ENCODE measurements at places on chromosomes 7 and 10.
A peak's percentile ranks its signal among the peaks of the same experiment; 100 is the strongest.

DNA sequence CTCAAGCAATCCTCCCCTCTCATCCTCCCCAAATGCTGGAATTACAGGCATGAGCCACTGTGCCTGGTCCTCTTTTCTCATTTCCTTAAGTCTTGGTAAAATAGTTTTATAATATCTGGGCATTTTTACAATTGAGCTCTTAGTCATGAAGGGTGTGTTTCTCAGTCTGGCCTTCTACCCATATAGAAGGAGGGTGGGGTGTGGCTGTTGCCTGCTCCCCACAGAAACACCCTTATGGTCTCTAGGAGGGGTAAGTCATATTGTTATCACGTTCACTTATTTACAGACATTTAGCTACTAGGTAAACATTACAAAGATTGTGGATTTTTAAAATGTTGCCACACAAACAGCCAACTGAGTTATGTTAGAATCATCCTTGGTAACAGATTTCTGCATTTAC, 6.7 kb upstream of the OTUD1 start:
- DNase-seq = no peak

DNA sequence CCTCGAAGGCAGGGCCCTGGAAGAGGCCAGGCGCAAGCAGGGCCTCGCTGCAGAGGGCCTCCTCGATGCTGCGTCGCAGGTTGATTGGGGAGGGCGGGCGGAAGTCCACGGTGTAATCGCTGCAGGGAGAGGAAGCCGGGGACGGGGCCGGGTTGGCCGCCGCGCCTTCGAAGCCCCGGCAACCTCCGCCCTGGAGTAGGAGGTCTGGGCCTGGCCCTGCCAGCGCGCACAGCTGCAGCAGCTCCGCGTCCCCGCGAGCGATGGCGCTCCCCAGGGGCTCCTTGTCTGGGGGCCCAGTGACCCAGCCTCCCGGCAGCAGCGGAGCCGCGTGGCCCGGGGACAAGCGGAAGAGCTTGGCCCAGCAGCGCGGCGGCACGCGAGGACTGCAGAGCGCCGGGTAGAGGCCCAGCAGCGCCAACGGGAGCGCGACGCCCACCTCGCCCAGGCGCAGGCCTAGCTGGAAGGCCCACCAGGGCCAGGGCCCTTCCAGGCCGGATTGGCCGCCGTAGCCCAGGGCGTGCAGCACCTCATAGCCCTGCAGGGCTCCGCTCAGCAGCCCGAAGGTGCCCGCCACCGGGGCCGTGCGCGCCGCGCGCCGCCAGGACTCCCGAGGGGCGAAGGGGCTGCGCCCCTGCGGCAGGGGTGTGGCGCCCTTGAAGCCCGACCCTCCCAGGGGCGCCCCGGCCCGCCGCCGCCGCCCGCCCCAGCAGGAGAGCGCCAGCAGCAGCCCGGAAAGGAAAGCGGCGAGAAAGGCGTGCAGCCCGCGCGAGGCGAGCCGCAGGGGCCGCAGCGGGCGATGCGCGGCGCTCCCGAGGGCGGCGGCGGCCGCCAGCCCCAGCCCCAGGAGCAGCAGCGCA, 7.8 kb upstream of the RBM28 start:
- no peak for DNase-seq

- DNase-seq = no peak
These were observed 28.3 kb downstream of the NRP1 start for GRCh38 chr10:33306126-33306525.

- DNase-seq = no peak
These were observed 266.3 kb downstream of the KCND2 start for GRCh38 chr7:120539321-120539720.

GRCh38 chr10:94006591-94007550, 13.1 kb downstream of the PLCE1 start:
- DNase-seq = no peak

DNA sequence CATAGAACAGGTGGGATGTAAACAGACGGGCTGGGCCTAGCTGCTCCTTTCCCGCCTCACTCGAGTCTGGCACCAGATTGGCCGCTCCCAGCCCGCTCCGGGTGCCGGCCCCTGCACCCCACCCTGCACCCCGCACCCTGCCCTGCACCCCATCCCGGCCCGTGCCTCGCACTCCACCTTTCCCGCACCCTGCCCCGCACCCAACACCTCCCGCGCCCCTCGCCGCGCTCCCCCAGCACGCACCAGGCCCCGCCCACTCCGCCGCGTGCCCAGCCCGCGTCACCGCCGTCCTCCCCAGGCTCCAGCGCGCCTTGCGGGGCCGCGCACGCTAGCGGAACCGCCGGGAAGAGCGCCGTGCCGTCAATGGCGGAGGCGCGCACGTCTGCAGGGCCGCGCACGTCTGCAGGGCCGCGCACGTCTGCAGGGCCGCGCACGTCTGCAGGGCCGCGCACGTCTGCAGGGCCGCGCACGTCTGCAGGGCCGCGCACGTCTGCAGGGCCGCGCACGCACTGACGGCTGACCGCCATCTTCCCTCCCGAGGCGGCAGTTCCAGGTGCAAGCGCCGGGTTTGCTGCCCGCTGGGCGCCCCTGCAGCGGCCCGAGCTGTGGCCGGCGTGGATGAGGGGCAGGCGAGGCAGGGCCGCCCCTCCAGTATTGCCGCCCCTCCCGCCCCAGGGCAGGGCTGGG, at the start of gene UBE3C:
TSS of gene UBE3C (plus strand) at position 503 of the 687 bp plus-strand sequence. CDS start 347 bp downstream, outside the sequence.
- DNase-seq = peak; percentile 69

DNA sequence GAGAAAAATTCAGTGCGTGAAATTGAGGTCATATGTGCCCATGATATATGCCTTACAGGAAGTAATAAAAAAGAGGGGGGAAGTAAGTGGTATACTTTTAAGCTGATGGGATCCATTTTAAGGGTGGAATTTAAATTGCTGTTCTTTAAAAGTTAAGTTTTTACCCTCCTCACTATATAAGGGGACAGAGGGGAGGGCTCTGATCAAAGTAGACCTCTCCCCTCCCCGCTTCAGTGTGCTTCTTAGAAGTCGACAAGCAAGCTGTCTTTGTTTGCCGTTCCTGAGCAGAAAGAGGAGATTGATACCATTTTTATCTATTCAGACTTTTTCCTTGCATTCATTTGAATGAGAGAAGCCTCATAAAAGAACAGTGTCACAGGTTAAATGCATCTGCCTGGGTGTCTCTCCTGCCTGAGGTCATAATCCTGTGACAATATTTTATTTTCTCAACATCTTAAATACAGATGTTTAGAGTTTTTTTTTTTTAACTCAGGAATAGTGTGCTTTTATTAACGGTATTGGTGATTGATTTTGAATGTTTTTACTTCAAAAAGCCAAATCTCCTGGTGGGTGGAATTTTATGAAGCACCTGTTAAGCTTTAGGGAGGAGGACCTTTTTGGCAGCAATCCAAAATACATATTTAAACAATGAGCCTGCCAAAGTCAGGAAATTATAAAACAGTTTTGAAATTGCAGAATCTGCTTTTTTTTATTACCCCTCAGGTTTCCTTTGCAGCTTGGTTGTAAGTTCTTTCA, 141.7 kb downstream of the KAT6B start:
- DNase-seq = no peak

DNA sequence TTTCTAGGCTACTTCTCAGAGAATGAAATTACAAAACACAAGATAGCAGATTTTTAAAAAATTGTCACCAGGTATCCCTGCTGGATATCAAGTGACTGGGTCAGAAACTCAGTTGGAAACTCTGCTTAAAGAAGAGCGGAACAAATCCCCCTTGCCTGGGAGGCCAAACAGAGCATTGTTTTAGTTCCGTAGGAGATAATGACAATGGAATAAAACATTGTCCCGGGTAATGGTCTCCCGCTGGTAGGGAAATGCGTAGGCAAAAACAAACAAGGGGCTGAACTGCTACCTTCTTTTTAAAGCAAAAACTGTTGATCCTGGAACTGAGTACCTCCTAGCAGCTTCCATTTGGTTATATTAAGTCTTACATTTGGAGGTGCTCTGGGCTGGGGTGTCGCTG, 21.3 kb upstream of the VAX1 start:
- DNase-seq = no peak

- DNase-seq = no peak
These were observed 61.7 kb upstream of the NPTX2 start for GRCh38 chr7:98555403-98555802.

DNA sequence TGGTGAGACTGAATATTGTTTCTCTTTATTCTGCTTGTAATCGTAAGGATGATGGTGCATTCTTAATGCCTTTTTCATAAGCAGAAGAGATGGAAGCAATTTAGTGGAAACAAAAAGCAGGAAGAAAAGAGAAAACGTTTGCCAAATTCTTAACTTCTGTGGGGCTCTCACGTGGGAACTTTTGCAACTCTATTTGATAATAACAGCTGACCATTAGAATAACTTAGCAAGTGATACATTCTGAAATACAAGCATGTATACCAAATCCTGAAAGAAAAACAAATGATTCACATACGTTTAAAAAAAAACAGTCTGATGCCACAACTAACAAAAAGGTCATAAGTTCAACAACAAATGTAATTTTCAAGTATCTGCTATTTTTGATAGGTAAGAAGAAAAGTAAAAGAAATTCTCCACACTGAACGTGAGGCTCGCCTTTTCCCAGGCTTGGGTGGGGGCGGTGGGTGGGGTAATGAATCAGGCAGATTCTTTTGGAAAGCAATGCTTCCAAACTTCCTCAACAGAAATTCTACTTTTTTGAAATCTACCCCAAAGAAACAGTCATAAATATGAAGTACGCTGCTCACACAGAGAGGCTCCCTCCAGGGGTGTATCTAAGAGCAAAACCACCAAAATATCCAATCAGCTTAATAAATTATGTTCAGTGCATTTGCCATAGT, 446.2 kb upstream of the MGMT start:
- no peak for DNase-seq

GRCh38 chr7:122584676-122585251, 114.2 kb downstream of the RNF133 start:
- DNase-seq = no peak

DNA sequence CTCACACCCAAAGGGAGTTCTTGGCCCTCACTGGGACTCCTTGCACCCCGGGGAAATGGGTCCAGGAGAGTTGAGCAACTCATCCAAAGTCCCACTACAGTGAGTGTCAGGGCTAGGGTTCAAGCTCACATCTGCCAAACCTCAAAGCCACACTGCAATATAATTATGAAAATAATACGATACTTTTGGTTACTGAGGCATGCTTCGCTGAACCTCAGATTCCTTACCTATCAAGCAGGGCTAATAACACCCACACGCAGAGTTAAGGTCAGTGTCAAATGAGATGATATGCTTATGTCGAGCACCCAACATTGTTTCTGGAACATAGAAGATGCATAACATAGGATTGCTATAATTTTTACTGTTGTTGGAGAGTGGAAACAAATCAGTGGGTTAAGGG, 58.2 kb downstream of the BPGM start:
- no peak for DNase-seq

DNA sequence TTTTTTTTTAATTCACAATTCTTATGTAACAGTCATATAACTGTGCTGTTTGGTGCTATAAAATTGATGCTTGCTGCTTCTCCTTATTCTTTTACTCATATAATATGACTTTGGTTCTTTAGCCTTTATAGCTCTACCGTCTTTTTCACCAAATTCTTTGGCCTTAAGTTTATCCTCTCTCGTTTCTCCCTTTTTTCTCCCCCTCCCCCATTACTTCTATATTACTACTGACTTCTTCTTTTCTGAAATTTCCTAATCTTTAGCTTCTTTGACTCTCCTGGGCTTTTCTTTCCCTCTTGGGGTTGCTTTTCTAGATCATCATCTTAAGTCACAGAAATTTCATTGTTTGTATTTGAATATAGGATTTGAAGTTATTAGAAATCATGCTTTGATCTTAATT, 3.8 kb downstream of the BCCIP start:
- no peak for DNase-seq

- DNase-seq = no peak
These were observed 105.4 kb upstream of the KMT2E start for GRCh38 chr7:104908636-104909035.

GRCh38 chr10:104875561-104875960, 234.5 kb downstream of the SORCS3 start:
- no peak for DNase-seq

DNA sequence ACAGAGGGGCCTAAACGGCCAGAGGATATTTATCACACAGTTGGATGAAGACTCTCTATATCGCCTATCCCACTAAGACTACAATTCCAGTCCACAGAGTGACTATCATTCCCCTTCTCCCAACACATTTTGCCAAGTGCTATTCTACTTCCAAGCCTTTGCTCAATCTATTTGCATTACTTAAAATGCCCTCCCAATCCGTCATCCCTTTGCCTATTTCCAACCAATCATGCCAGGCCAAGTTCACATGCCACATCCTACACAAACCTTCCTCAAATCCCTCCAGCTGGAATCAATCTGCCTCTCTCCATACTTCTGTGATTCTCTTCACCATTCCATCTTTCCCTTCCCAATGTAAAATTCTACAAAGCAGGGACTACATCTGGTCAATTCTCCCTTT, 38.2 kb downstream of the SMURF1 start:
- DNase-seq = no peak

- DNase-seq = no peak
These were observed 1123.5 kb upstream of the LRRN3 start for GRCh38 chr7:109967406-109967805.

GRCh38 chr7:76048668-76048988, 722 bp downstream of the MDH2 start:
- DNase-seq = no peak

GRCh38 chr7:135382173-135382572, 127.7 kb downstream of the CNOT4 start:
- no peak for DNase-seq

DNA sequence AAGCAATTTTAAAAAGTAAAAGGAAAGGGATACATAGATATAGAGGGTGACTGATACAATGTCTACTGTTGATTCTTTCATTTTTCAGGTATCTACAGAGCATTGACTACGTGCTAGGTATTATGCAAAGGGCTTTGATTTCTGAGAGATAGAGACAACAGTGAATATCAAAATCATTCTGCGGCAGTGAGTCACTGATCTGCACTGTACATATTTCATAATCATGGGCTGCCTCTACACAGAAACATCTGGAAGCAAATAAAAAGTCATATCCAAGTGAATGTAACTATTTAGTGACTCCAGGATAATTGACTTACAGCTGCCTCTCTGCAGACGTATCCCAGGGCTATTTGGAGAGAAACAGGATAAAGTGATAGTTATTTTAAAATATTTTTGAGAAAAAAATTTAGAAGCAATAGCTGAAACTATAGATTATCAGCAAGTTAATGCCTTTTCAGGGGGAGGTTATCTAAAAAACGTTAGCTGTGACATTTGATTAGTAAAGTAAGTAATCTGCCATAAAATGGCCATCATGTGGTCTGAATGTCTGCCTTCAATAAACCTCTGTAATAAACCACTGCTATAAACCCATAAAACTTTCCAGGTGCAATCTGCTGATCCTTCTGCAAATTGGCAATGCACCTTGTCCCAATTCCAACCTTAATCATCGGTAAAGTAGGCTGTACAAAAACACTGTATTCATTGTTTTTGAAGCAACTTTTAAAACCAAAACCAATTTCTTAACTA, 43.7 kb downstream of the CPXM2 start:
- DNase-seq = no peak
